Daoy (cell line): ENCODE measurements at places on chromosomes 5 and 9. TPM values are rescaled to one million over a fixed set of nuclear protein-coding genes. Genes with fewer than 3 reads are reported as not detected.

GRCh38 chr9:114233491-114234185 lies 78.3 kb downstream of the COL27A1 start:
- no peak for DNase-seq

DNA sequence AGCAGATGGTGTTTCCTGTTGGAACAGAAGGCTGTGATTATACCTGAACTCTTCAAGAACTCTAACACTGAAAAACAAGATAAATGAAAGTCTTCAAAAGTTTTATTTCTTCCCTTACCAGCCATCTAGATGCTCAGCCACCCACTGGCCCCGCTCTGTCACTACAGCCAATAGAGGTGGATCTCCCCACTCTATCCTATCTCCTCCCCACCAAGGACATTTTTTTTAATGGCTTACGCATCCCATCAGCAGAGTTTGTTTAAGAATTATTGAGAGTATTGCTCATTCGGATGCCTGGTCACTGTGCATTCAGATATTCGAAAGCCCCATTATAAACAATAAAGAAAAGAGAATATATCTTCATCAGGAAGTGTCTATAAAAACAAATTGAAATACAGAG lies 159.4 kb downstream of the RASEF start:
- peak; percentile 10 for DNase-seq

DNA sequence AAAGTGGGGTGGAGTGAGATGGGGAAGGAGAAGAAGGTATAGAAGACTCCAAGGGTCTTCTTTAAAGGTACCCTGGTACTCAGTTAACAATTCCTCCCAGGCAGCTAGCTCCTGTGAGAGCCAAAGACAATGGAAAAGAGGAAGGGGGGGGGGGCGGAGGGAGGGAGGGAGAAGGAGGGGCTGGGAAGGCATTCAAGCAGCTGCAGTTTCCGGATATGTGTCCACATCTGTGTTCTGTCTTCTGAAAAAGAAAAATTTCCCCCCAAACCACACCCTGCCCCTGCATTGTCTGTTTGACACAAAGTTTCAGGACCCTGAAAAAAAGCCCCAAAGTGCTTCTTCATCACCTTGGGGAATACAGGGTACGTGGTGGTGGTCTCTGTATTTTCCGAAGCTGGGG lies 11.1 kb downstream of the SPRY4 start:
- DNase-seq, result no peak

SPINK14 gene
- not detected in 2 replicates for total RNA-seq

- DNase-seq, result no peak
Measured at GRCh38 chr9:106622164-106622487, 240.8 kb upstream of the ZNF462 start.

DNA sequence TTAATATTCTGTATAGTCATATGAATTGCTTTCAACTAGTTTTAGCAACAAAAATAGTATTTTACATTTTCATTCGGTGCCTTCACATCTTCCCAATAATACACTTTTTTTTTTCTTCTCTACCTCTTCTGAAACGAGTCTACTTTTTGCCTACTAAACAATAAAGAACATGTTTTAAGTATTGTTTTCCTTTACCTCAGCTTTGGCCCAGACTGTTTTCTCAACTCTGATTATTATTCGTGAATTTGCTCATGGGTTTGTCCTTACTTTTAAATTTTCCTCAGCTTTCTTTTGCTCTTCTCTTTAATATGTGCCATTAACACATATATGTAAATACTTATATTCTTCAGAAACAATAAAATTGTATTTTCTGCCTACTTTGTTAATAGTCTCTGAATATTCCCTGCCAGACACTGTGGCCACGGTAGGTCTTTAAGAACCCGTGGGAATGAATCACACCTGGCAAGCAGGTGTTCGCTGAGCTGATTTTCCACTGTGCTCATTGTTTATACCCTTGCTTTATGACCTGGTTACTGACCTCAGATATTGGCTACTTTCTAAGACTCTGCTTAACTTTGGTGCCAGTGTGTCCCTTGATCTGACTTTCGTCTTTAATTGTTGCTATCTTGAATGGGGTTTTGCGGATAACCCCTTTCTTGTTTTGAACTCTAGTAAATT lies 49.1 kb downstream of the FAM170A start:
- no peak for DNase-seq

- no peak for DNase-seq
Measured at GRCh38 chr9:89675058-89675742, 70.4 kb downstream of the GADD45G start.

- DNase-seq, result no peak
Measured at GRCh38 chr5:59485107-59485506, 408.4 kb downstream of the PDE4D start.

DNA sequence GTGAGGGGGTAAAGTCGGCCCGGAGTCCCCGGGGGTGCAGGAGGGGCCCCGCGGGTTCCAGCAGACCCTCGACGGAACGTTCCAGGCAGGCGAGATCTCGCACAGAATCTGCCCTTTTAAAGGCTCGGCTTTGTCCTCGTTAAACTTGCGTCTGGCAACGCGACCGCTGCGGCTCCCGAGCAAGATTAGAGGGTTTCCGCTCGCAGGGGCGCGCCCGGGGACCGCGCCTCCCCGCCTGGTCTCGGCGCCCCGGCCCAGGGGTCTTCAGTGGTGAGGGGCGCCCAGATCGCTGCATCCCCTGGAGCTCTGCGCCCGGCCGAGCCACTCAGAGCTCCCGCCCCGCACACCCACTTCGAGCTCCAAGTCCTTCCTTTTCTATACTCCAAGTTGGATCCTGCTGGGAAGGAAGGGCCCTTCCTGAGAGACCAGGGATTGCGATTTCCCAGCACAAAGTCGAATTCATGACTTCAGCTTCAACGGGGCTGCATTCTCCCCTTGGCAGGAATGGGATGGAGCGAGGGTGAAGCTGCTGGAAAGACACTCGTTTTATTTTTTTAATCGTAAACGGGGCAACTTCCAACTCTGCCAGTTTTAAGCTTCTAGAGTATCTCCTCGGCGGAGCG lies 11.3 kb downstream of the PROP1 start:
- peak; percentile 32 for DNase-seq

TSLP gene
- total RNA-seq, result 0.03 TPM in 1 of 2 replicates, not detected in the other

MAML1 gene
- 6.9 and 7.9 TPM in 2 replicates for total RNA-seq

DNA sequence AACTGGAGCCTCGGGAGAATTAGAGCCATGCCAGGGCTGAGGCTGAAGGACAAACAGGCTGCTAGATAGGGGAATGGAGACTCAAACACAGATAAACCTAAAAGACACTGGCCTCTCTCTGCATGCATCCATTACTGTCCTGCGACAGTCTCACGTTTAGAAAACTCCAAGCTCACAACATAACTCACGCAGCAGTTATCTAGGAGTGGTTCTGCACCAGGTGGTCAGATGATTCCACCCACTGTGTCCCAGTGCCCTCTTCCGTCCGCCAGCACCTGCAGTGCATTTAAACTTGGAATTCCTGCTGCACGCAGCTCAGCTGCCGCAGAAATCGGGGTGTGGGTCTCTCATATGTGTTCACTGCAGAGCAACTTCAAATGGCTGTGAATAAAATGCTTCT lies 272.6 kb upstream of the IRX2 start:
- DNase-seq, result no peak

GRCh38 chr9:120153258-120153657 lies 426.7 kb downstream of the CDK5RAP2 start:
- DNase-seq, result no peak

DNA sequence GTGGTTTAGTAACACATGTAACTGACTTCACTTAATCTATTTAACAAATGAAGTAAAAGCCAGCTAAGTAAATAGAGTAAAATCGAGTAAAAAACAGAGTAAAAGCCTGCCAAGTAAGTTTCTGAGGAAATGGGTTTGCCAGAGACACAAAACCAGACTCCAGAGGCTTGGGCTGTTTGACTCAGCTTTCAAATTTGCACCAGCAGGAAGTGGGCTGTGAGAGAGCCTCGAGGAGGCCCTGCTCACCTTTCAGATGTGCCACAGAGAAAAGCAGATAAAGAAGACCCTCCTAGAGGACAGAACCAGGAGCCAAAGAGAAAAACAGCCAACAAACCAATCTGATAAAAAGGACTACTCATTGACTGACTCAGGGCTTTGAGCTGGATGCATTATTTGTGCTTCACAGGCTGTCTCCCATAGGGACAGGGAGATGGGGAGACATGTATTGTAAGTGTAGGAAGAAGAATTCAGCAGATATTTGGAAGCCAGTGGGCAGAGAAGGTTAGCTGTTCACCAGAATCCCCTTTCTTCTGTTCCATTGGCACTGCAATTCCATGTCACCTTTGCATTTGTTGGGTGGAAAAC lies 14.4 kb upstream of the AMACR start:
- DNase-seq, result peak; percentile 49

DNA sequence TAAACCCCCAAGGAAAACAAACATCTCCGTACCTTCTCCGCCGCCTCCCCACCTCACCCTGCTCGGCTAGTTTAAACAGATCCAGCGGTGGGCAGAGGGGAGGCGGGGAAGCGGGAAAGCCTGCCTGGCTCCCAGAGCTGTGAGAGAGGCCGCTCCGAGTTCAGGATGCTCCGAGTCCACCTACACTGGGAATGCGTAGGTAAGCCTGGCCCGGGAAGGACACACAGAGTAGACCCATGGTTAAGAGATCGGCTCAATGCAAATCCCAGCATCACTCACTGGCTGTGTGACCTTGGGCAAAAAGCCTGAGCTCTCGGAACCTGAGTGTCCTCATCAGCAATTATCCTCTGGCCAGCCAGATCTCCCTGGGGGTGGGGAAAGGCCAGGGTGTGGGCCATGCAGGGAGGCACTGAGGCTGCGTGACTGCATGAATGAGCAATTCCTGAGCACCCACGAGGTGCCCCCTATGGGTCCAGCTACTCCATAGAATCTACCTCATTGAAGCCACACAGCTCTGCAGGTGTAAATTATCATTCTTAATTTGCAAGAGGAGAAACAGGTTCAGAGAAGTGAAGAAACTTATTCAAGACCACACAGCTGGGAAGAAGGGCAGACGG lies 30.5 kb upstream of the LMX1B start:
- no peak for DNase-seq

DNA sequence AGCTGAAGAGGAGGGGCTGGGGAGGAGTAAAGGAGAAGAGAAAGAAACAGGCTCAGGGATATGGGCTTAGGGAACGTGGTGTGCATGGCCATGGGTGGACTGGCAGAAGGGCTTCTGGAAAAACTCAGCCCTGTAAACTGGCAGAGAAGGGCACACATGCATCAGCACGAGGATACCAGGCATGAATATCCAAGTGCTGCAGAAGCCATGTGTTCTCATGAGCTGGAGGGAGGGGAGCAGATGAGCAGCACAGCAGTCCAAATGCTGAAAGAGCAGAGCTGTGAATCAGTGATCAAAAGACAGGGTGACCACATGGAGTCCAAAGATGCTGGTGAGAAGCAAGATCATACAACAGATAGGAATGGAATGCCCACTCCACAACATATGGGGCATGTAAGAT lies 72.3 kb downstream of the SEMA5A start:
- no peak for DNase-seq

SMIM33 gene
- not detected in 2 replicates for total RNA-seq

QRFP gene
- total RNA-seq, result not detected in 2 replicates

DNA sequence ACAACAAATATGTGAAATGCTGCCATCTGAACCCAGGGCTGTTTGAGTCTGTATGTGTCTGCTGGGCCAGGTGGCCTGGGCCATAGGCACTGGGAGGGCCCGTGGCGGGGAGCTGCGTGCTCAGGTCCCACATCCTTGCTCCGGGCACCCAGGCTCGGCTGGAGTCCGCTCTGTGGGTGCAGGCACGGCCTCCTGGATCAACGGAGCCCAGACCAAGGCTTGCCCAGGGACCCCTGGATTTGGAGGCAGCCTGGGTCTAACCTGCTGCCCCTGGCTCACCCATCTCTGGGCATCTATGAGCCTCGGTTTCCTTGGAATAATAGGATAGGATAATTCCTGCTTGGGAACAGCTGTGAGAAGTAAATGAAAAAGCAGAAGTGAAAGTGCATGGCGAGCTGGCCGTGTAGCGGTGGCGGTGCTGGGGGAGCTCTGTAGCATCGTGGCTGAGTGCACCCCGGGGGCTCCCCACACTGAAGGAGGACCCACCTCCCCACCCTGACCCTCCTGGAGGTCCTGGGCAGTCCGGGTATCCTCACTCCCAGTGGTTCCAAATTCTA lies 1.2 kb downstream of the CDHR2 start:
- DNase-seq, result no peak

DNA sequence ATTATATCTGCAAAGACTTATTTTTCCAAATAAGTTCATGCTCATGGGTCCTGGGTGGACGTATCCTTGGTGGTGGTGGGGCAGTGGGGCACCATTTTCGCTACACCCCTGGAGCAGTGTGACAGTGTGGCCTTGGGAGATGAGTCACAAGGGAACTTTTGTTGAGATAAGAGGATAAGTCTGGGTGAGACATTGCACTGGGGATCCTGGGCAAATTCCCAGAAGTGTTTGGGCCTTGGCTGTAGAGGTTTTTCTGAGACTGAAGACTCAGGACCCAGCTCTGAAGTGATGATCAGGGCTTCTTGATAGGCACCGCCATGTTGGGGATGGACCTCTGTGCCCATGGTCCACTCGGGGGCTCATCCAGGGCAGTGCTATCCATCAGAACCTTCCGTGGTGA lies 149.4 kb downstream of the MACROH2A1 start:
- peak; percentile 46 for DNase-seq

GRCh38 chr5:139690064-139690802 lies 42.1 kb downstream of the CXXC5 start:
- peak; percentile 93 for DNase-seq

DNA sequence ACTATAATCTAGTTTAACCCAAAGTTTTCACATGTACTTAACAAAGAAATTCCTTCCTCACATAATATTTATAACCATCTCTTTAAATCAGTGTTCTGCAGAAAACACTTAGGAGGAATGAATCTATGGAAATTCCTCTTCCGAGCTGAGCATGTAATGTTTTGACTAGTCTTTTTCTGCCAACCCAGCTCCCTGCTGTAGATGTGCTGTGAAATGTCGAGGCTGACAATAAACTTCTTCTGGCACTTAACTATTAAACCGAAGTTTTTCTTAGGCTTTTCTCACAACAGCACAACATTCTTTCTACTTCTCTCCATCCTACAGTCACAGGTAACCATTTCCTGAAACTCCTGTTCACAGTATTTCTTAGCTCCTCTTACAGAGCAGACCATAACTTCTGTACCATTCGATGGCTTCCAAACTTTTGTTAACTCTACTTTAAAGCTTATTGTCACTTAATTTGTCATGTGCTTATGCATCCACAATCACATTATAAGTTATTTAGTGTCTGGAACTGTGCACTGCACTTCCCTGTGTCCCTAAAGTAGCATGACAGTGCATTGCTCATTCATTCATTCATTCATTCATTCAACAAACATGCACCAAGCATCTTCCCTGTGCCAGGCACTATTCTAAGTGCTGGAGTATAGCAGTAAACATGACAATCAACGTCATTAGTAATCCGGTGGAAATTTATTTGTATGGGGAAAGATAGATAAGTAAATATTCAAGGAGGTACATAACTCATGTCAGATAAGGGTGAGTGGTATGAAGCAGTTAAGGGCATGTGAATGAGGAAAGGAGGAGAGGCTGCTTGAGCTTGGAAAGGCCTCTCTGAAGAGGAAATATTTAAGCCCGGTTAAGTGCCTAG lies 54.6 kb downstream of the TSSK1B start:
- no peak for DNase-seq

DNA sequence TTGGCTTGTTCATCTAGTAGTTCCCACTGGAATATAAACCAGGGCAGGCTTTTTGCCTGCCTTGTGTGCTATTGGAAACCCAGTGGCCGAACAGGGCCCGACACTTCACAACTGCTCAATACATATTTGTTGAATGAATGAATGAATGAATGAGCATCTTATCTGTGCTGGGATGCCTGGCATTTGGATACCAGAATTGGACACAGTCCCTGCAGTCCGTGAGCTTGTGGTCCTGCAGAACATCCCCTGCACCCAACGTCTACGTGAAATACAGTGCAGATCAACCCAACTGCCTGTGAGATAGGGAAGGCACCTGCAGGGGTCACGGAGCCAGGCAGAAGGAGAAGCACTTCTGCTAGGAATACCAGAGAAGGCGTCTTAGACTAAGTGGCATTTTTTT lies 30.0 kb upstream of the COL15A1 start:
- DNase-seq, result no peak

SETD9 gene
- total RNA-seq, result 28.4 and 57.0 TPM in 2 replicates
